OCI-M1 (cell line): ENCODE measurements at places on chromosomes 12 and 14.

GRCh38 chr14:54974788-54975414, 52.0 kb downstream of the WDHD1 start:
- DNase-seq, result no peak

GRCh38 chr12:69161829-69162228, 77.5 kb upstream of the CPSF6 start:
- DNase-seq, result peak; percentile 11

DNA sequence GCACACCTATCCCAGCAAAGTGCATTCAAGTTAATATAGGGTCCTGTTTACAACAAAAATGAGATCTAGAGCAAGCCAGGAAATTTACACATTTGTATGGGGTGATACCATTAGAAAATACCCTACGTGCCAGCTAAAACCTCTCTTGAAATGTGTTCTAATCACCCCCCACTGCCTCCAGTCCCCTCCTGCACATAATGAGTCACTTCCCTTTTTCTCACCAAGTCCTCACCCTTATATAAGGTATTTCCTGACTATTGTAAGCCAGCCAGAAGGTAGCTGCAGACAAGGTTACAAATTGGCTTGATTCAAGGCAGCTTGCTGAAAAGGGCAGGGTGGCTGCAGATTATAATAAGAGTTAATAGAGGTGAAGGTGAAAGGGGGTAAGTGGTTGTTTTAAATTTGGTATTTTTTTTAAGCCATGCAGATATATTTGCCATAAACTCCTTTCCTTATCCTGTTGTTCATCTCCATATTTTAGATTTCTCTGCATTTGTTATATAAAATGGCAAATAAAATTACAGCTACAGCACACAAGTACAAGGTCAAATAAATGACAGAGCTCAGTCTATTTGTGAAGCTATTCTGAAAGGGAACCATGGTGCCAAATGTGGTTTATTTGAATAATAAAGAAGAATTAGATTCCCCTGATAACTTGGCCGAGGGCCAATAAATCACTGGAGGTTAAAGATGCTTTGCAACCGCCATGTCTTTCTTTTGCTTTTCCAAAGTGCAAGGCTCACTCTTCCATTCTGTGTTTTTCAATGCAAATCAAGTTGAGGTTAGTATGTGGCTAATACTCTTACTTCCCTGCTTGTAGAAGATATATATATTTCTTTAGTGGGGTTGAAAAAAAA, 385.9 kb downstream of the EGLN3 start:
- peak; percentile 52 for DNase-seq

GRCh38 chr12:17192721-17193120, 586.8 kb upstream of the LMO3 start:
- DNase-seq, result no peak

DNA sequence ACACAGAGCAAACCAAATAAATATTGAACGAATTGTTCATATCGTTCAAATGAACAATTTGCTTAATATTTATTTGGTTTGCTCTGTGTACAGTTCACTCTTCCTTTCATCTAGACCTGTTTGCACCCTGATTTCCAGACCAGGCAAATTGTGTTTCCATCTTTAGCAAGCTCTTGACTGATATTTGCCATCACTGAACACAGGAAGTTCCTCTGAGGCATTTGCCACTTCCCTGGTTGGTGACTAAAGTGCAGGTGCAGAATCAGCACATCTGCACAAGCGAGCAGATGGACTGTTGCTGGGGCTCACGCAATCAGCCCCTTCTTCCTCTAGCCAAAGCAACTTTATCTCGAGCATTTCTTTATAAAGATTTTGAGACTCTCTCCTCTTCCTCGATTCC, 112.9 kb downstream of the DAAM1 start:
- peak; percentile 3 for DNase-seq

- no peak for DNase-seq
These were observed 78.7 kb downstream of the HELB start for GRCh38 chr12:66380769-66381535.

DNA sequence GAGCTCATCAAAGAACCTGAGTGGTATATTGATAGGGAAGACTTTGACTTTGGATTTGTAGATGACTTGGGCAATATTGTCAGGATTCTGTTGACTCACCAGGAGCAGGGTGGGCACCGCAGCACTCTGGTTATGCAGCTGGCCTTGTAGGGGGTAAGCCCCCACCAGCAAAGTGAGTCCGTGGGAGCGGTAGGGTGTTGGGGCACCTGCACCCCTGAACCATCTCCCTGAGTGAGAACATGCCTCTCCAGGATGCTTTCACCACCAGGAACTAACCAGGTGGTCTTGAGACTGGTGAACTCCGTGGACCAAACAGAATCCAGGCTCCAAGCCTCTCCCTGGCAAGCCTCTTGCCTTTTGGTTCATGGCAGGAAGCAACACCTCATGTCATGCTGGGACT, 44.0 kb upstream of the EIF5 start:
- no peak for DNase-seq
